ENCODE measurements at places on chromosomes 5 and 9. TPM values are rescaled to one million over a fixed set of nuclear protein-coding genes. Genes with fewer than 3 reads are reported as not detected.

DNA sequence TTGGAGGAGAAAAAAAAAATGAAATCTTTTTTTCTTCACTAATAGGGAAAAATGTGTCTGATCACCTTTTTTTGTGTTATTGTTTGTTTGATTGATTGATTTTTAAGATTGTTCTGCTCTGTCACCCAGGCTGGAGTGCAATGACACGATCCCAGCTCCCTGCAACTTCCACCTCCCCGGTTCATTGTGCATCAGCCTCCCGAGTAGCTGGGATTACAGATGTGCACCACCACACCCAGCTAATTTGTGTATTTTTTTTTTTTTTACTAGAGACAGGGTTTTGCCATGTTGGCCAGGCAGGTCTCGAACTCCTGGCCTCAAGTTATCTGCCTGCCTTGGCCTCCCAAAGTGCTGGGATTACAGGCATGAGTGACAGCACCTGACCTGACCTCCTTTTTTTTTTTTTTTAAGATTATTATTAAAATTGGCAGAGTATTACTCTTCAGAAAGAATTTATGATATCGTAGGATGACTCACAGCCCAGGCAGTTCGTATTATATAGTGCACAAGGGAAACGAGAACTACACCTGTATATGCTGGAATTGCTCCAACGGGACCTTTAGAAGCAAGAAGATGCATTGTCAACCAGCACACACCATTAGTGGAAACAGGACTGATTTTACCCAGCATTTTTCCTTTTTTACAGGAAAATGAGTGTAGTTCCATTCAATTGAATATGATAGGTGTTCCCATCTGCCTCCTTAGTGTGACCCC lies 27.7 kb downstream of the FUBP3 start:
- no peak for DNase-seq

DNA sequence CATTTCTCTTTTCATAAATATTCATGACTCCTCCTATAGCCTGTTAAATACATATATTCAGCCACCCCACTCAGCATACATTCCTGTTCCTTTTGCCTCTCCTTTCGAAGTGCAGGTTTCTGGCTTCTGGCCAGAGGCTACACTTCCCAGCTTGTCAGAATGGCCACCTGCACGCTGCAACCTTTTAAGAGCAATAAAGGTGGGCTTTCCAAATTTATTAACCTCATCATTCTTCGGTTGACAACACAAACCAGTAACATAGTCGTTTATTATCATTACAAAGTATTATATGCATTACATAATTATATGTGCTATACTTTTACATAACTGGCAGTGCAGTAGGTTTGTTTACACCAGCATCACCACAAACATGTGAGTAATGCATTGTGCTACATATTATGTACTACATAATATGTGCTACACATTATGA lies 16.5 kb upstream of the TMEM171 start:
- no peak for DNase-seq

GRCh38 chr5:124459984-124460383 lies 286.5 kb downstream of the ZNF608 start:
- DNase-seq = no peak

RNF183 gene
- polyA plus RNA-seq = not detected

C5orf52 gene
- polyA plus RNA-seq = not detected

ORM2 gene
- not detected for polyA plus RNA-seq

GAPT gene
- not detected for polyA plus RNA-seq

B4GALT1 gene
- polyA plus RNA-seq = 55.3 TPM
